Skeletal muscle cell (primary cell): ENCODE measurements at places on chromosomes 1 and 21.

DNA sequence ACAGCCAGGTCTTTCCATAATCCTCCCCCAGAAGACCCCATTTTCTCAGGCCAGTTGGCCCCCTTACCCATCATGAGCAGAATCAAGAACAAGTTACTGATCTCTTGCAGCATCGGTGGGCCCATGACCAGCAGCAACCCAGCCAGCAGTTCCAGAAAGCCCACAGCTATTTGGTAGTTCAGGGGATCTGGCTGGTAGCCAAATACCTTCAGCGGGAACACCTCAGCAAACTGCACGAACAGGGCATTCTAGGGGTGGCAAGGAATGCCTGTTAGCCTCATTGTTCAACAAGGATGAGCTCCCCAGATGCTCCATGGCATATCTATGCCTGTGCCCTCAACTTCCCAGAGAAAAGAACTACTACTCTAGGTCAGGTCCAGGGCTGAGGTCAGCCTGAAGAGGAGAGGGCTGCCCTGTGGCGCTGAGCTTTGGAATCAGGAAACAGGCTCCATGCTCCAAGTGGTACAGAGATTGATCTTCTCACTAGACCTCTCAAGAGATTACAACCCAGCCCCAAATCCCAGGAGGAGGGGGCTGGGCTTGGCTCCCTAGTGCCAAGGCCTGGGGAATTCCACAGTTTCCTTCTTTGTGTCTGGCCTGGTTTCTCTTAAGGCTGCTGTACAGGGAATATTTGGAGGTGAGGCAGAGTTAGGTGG lies 1.3 kb downstream of the TMEM35B start:
- no peak for DNase-seq

DNA sequence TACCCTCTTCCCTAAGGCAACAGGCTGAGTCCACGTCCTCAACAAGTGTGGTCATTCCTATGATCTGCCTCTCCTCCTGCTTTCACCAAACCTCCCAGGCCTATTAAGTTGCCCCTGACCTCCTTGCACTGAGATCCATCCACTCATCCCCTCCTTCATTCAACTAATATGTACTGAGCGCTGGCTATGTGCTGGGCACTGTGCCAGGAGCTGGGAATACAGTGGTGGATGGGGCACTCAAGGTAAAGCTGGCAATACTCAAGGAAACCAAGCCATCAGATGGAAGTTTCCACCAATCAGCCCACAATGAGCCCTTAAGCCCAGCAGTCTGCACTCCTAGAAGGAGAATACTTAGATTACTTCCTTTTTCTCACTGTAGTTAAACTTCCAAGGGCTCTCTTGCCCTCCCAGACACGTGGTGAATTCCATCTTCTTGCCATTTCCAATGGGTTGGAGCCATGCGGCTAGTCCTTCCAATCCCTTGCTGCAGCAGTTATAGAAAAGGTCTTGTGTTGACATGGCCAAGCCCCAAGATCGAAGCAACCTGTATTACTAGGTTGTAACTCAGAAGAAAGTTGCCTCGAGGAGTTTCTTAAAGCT lies 279.9 kb upstream of the RUNX1 start:
- no peak for DNase-seq

DNA sequence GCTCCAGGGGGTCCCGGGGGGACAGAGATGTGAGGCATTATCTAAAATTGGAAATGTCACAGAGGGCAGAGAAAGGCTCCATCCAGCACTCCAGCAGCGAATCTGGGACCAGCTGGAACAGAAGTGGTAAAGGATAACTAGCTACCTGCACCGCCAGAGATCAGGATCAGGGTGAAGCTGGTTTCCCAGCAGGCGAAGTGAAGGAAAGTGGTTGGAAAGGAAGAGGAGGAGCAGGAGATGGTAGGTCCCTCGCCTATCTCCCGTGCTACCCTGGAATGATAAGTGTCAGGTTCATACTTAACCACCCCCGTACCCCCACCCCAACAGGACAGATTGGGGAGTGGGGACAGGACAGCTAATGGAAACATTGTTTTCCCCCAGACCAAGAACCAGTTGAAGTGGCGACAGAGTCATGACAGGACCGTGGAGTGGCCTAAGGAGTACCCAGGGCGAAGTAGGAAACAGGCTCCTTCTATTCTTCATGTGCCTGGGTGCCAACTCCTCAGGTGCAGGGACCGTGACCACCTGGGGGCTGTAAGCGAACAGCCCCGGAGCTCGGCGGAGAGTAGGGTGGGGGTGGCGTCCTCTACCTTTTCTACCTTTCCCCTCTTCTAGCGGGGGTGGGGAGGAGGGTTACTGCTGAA lies 717 bp downstream of the B4GALT3 start:
- DNase-seq: no peak

DNA sequence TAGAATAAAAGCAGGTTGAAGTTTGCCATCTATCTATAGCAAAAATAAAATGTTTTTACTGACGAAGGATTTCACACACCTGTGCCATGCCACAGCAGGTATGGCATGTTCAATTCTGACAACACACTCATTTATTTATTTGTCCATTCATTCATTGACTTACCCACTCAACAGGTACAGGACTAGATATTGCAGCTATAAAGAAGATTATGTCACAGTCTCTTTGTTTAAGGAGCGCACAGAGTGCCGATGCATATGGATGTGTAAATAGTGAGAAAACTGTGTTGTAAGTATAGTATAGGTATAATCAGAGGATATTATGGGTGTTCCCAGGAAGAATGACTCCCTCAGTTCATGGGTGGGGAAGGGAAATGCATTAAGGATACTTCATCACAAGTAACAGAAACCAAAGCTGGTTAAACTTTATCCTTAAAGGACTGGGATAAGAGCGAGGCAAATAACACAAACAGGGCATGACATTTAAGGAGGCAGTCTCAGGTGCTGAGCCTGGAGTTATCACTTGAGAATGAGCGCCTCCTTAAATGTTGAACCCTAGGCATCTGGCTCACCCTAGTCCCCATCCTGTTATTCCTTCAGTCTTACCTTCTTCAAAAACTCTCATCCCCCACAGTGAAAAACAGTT lies 7.9 kb upstream of the ZRANB2 start:
- no peak for DNase-seq

- DNase-seq: no peak
Measured at GRCh38 chr1:205610901-205611466, 20.8 kb downstream of the ELK4 start.

DNA sequence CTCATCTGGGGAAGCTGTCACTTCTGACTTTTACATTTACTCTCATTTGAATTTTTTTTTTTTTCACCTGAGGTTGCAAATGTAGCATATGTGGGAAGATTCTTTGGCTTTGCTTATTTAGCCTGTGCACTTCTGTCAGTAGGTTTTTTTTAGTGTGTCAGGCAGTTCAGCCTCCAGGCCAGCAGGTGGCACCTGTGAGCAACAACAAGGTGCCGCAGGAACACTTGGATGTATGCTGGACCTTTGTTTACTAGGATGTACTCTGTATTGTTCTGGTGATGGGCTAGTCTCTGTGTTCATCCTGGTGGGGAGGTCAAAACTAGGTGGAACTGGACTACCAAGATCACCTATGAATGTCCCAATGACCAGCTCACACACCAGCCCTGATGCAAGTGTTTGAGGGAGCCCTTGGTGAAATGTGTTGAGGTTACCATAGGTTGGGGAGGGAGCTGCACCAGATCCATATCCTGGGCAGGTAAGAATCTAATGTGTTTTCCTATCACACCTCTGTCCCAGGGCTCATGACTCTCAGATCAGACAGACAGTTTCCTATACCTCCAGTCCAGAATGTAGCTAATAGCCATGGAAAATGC lies 618.2 kb downstream of the BRINP3 start:
- DNase-seq: no peak

- DNase-seq: no peak
Measured at GRCh38 chr1:96331596-96331995, 390.0 kb upstream of the PTBP2 start.

DNA sequence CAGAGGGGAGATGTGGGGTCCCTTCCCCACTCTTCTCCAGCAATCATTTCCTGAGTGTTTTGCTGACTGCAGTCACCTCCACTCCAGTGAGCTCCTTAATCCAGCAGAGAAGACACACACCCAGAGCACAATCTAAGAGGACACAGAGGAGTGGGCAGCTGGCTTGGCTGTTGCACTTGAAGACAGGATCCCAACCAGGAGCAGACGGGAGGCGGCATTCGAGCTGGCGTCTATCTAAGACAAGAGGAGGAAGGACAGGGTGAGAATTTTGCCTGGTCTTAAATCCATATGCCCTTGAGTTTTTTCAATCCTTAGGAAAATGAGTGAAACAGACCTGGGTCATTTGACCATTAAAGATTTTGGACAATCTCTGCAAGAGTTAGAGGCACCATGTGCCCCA lies 56.1 kb upstream of the SIM2 start:
- no peak for DNase-seq
